ENCODE measurements at places on chromosomes 7 and 10.

DNA sequence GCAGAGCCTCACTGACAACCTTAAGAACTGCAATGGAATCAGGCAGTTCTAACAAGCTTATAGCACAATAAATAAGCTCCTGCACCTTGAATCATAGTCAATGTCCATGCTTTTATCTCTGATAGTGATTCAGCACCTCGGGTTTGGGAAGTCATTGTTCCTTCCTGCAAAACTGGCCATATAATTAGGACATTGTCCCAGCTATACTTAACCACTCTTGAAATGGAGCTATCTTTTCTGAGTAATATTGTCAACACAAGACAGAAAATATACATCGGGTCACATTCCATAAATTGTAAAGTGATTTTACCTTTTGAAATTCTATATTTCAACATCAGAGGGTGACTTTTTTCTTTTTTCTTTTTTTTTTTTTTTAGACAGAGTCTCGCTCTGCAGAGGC lies 682.8 kb downstream of the KCNMA1 start:
- DNase-seq, result no peak

GRCh38 chr7:114502454-114503254 lies 88.0 kb downstream of the FOXP2 start:
- DNase-seq, result no peak

GRCh38 chr7:2173189-2173827 lies 59.4 kb downstream of the MAD1L1 start:
- no peak for DNase-seq

DNA sequence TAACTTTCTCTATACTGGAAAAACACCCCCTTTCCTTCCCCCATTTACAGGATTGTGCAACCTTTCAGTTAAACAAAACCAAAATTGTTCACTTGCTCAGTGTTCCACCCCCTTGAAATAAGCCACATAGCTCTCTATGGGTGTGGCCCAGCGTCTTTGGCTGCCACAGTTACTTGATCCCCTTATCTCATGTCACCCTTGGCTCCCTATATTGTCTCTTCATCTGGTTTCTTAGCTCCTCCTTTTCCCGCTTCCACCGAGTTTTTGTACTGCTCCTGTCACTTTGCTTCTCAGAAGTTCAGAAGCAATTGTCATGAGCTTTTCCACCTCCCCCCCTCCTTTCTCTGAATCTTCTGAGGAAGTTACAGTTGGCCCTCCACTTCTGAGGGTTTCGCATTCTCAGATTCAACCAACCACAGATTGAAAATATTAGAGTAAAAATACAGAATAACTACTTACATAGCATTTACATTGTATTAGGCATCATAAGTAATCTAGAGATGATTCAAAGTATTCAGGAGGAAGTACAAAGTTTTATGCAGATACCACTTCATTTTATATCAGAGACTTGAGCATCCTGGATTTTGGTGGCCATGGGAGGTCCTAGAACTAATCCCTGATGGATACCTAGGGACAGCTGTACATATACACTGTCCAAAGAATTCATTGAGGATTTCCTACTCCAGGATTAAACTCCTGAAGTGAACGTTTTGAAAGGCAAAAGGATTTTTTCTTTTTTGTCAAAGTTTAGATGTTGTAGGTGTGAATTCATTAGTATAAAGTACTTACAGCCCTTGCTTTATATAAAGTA lies 60.4 kb downstream of the ADD3 start:
- no peak for DNase-seq

DNA sequence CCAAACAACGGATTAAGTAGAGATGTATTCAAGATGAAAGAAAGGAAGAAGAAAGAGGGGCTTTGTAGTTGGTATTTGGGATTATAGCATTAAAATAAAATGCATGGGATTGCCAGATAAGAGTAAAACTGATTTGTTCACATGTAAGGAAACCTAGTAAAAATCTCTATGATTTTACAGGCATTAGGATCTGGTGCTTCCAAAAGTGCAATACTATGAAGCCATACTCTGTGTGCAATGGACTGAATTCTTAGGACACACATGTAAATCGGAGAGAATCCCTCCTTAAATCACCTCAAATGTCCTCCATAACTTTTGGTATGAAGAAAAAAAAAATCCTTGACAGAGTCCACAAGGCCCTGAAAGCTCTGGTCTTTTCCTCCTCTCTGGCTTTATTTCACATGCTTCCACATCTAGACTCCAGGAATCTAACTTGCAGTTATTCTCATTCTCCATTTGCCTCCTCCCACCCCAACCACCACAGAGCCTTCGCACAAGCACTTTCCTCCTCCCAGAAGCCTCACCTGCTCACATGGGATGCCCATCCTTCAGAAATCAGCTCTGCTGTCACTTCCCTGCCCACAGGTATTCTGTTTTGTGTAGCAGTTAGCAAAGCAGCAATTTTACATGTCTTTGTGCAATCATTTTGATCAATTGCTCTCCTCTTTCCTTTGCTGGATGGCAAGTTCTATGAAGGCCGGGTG lies 378.3 kb downstream of the KCNMA1 start:
- no peak for DNase-seq

GRCh38 chr10:132136689-132137088 lies 50.1 kb upstream of the DPYSL4 start:
- no peak for DNase-seq

GRCh38 chr7:130699686-130700085 lies 13.3 kb upstream of the TSGA13 start:
- DNase-seq, result no peak

- DNase-seq, result no peak
Measured at GRCh38 chr7:15495170-15495569, 66.6 kb downstream of the AGMO start.

- no peak for DNase-seq
Measured at GRCh38 chr7:21866731-21867130, 79.0 kb downstream of the CDCA7L start.

GRCh38 chr10:19252531-19252930 lies 203.9 kb downstream of the MALRD1 start:
- no peak for DNase-seq
